ENCODE measurements at places on chromosomes 7 and 10.
A peak's percentile ranks its signal among the peaks of the same experiment; 100 is the strongest.

DNA sequence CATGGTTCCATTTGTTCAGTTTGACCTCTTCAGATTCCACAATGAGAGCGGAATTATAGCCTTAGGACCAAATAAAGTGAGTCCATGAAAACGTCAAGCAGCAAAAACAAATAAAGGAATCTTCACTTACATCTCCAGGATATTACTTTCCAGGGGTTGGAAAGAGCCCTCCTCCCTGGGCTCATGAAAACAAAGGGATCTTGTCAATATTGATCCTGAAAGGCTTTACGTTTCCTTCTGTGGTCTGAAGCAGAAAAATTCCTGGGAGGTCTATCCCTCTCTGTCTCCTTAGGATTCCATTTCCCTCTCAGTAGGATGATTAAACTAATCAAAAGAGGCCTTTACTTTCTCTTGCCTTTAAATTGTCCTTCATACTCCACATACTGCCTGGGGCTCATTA, 293.5 kb downstream of the GPAM start:
- DNase-seq, result no peak

DNA sequence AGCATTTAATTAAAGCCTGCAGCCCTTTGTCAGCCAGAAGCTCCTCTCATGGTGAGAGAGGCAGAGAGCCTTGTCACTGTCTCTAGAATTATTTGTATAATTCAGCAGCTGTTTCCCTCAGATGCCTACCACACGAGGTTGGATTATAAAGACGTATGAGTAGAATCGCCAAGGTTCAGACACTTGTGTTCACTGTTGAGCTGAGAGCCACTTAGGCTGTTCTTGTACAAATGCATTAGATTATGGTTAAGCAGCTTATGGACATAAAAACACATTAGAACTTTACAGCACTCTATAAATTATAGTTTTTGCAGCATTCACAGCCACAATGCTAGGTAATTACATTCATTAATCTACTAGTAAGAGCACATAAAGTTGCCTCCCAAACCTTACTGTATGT, 282.6 kb downstream of the AUTS2 start:
- no peak for DNase-seq

GRCh38 chr7:126699707-126700106, 553.0 kb downstream of the GRM8 start:
- no peak for DNase-seq

- no peak for DNase-seq
Measured at GRCh38 chr10:122835908-122836307, 9.7 kb downstream of the CUZD1 start.

GRCh38 chr10:100209303-100209702, 20.1 kb downstream of the CHUK start:
- no peak for DNase-seq

DNA sequence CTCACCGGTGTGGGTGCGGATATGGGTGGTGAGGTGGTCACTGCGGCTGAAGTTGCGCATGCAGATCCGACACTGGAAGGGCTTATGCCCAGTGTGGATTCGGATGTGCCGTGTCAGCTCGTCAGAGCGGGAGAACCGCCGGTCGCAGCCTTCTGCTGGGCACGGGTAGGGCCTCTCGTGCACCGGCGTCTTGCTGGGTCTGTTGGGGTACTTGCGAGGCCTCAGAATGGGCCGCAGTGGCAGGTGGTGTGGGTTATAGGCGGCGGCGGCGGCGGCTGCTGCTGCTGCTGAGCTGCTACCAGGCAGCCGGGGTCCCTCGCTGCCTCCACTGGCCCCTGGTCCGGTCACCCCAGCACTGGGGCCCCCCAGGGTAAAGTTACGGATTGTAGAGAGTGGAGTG, 2.7 kb downstream of the EGR2 start:
- peak; percentile 48 for DNase-seq

Measured in activated T-cell treated with anti-CD3 and anti-CD28 coated beads, Interleukin-2, amount 50 U/mL, for 1 hour (primary cell).